ENCODE measurements at places on chromosomes 16 and 17. TPM values are rescaled to one million over a fixed set of nuclear protein-coding genes. Genes with fewer than 3 reads are reported as not detected.

The NPTX1 gene
- not detected for total RNA-seq

The MAPT gene
- 24.0 TPM for total RNA-seq

The RNF43 gene
- total RNA-seq, result 4.0 TPM

The WNK4 gene
- total RNA-seq, result not detected

The TGFB1I1 gene
- total RNA-seq, result 33.2 TPM

The CBLN1 gene
- 0.89 TPM for total RNA-seq

The OR3A3 gene
- total RNA-seq, result not detected

The NOMO2 gene
- 238 TPM for total RNA-seq

The CCL2 gene
- total RNA-seq, result 268 TPM

The GAST gene
- not detected for total RNA-seq

The HCRT gene
- not detected for total RNA-seq

The PDP2 gene
- 8.1 TPM for total RNA-seq

The SNX20 gene
- 2.0 TPM for total RNA-seq

The TBX21 gene
- 0.34 TPM for total RNA-seq

The HAP1 gene
- total RNA-seq, result not detected

The PPP1R27 gene
- not detected for total RNA-seq

The HES7 gene
- 0.38 TPM for total RNA-seq

The KLHL11 gene
- total RNA-seq, result 4.7 TPM

The IRX6 gene
- total RNA-seq, result 0.44 TPM

The ARHGAP44 gene
- total RNA-seq, result 7.7 TPM

The HOXB7 gene
- 0.44 TPM for total RNA-seq

The SMIM36 gene
- not detected for total RNA-seq

The PDILT gene
- total RNA-seq, result not detected

The ANTKMT gene
- total RNA-seq, result 32.5 TPM

The ESRP2 gene
- 0.42 TPM for total RNA-seq

The TMEM98 gene
- 29.8 TPM for total RNA-seq

The MYO15A gene
- 0.71 TPM for total RNA-seq

The STX1B gene
- 1.2 TPM for total RNA-seq

The ZNF750 gene
- total RNA-seq, result not detected

The C16orf96 gene
- total RNA-seq, result not detected

The CACNG3 gene
- not detected for total RNA-seq

The KRTAP4-4 gene
- total RNA-seq, result not detected

The CYB5D1 gene
- total RNA-seq, result 17.1 TPM

The ABCC12 gene
- total RNA-seq, result not detected

The ACSM5 gene
- 3.6 TPM for total RNA-seq

The GPR142 gene
- not detected for total RNA-seq

The FBXW10 gene
- not detected for total RNA-seq

The TRIM72 gene
- total RNA-seq, result 0.44 TPM

The ADAP2 gene
- 19.4 TPM for total RNA-seq

The KRT33B gene
- total RNA-seq, result not detected

The HSD17B1 gene
- total RNA-seq, result 3.7 TPM

The CA10 gene
- total RNA-seq, result not detected

The RPL27 gene
- total RNA-seq, result 820 TPM

The HNF1B gene
- total RNA-seq, result not detected

The TMEM170A gene
- 10.0 TPM for total RNA-seq

The KCTD5 gene
- total RNA-seq, result 11.6 TPM

The HBA1 gene
- total RNA-seq, result 62.0 TPM

The GGT6 gene
- not detected for total RNA-seq

The GPR179 gene
- total RNA-seq, result 0.09 TPM

Data from left cardiac atrium (tissue), 4 donors.